Activated T-cell treated with anti-CD3 and anti-CD28 coated beads, Interleukin-2, amount 50 U/mL, for 72 hours (primary cell): ENCODE measurements at places on chromosomes 1 and 21.

GRCh38 chr21:25910809-25911208 lies 176.0 kb downstream of the GABPA start:
- no peak for DNase-seq

DNA sequence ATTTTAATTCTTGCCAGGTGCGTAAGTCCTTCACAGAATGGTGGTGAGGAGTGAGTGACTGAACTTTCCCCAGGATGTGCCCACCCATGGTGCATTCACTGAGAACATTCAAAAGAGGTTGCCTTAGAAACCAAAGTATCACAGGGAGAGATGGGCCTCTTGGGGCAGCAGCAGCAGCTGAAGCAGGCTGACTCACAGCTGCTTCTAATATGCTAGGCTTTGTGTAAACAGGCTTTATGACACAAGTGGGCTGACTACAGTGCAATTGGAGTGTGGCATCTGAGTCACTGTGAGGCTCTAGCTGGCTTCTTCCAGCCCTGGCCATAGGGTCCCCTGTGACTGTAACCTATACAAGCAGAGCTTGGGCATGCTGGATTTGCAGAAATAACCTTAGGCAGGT lies 12.6 kb downstream of the PIGP start:
- peak; percentile 45 for DNase-seq

DNA sequence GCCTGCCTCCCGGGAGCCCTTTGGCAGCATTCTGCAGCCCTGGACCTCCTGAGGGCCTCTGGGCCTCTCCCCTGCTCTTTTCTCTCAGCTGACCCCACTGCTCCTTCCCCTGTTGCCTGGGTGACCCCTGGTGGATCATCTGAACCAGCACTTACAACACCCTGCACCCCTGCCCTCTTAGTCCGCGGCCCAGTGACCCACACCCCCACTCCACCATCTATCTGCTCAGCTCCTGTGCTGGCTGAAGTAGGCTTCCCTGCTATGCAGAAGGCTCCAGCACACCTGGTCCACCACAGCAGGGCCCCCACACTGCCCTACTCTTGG lies 74.0 kb downstream of the DMRTA2 start:
- no peak for DNase-seq

DNA sequence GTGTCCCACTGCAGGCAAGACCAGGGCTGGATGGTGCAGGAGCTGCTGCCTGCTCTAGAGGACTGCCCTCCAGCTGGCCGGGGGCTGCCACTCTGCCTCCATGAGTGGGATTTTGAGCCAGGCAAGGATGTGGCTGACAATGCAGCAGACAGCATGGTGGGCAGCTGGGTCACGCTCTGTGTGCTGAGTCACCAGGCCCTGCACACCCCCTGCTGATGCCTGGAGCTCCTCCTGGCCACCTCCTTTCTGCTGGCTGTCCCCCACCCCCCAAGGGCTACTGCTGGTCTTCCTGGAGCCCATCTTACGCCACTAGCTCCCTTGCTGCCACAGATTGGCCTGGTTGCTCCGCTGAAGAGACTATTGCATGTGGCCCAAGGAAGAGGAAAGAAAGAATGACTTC lies 3.9 kb upstream of the ZSCAN20 start:
- no peak for DNase-seq

DNA sequence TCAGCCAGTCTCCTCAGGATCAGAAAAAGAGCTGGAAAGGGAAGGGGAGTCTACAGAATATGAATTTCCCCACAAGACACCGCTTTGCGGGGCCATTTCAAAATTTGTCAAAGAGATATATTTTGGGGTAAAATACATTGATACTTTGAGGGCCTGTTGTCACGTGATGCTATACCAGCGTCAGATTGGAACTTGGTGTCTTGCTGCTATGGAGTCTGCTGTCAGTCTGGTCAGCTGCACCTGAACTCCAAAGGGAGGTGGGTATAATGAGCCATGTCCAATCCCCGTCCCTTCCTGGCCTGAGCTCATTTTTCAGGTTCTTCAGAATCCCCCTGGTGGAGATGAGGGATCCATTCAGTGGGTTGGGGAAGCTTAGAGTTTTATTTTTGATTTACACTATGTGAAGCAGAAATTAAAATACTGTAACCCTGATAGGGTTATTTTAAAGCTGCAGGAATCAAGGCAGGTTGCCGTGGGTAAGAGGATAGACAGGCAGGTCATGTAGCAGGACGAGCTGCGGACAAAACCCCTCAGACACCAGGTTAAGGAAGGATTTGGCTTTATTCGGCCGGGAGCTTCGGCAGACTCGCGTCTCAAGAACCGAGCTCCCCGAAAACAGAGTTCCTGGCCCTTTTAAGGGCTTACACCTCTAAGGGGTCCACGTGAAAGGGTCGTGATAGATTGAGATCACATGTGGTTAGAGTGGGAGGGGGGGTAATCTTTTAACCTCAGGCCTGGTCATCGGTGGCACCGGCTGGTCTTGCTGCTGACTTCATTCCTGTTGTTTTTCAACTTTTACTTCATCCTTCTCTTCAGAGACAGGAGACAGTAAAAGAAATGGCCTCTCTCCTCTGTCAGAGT lies 2.2 kb upstream of the POFUT2 start:
- no peak for DNase-seq

DNA sequence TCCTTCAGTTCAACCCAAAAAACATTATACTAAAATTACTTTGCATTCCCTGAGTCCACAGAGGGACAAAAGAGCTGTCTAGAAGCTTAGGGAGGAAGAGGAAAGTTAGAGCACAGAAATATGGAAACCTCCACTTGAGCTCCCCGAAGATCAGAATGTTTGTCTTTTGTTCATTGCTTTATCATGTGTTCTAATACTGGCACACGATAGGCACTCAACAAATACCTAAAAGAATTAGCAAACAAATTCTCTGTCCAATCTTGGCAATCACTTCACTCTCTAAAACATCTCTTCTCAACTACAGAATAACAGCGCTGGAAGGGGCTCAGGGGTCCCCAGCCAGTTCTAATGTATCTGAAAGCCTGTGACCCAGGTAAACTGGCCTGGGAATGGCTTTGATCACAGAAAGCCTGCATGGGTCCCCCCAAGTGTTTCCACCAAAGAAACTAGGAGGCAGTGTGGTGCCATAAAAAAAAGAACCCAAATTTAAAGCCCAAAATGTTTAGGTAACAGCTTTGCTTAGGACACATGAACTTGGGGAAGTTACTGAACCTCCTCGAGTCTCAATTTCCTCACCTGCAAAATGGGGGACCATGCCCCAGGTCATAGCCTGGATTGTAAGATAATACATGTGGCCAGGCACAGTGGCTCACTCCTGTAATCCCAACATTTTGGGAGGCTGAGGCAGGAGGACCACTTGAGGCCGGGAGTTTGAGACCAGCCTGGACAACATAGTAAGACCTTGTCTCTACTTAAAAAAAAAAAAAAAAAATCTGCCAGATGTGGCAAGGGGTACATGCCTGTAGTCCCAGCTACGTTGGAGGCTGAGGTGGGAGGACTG lies 45.8 kb downstream of the SSBP3 start:
- no peak for DNase-seq

DNA sequence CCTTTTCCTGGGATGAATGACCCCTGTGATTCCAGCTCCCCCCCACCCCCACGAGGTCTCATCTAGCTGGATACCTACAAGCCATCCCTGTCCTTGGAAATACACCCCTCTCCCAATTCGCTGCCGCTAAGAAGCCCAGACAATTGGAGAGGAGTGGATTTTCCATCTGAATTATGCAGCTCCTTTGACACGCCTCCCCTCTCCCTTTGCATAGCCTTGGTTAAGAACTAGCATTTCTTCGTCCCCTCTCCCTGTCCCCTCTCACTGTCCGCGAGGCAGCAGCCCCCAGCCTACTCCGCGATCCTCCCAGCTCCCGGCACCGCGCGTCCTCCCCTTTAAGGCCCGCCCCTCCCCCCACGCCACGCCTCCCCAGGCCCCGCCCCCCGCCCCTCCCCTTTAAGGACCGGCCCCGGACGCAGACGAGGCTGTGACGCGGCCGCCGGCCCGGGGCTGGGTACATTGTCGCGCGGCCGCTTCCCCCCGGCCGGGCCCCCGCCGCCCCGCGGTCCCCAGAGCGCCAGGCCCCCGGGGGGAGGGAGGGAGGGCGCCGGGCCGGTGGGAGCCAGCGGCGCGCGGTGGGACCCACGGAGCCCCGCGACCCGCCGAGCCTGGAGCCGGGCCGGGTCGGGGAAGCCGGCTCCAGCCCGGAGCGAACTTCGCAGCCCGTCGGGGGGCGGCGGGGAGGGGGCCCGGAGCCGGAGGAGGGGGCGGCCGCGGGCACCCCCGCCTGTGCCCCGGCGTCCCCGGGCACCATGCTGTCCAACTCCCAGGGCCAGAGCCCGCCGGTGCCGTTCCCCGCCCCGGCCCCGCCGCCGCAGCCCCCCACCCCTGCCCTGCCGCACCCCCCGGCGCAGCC lies at the start of gene MAPKAPK2:
Gene MAPKAPK2 (plus strand): TSS at position 428 of the 856 bp plus-strand sequence. CDS start 325 bp downstream, at position 753.
- peak; percentile 79 for DNase-seq

DNA sequence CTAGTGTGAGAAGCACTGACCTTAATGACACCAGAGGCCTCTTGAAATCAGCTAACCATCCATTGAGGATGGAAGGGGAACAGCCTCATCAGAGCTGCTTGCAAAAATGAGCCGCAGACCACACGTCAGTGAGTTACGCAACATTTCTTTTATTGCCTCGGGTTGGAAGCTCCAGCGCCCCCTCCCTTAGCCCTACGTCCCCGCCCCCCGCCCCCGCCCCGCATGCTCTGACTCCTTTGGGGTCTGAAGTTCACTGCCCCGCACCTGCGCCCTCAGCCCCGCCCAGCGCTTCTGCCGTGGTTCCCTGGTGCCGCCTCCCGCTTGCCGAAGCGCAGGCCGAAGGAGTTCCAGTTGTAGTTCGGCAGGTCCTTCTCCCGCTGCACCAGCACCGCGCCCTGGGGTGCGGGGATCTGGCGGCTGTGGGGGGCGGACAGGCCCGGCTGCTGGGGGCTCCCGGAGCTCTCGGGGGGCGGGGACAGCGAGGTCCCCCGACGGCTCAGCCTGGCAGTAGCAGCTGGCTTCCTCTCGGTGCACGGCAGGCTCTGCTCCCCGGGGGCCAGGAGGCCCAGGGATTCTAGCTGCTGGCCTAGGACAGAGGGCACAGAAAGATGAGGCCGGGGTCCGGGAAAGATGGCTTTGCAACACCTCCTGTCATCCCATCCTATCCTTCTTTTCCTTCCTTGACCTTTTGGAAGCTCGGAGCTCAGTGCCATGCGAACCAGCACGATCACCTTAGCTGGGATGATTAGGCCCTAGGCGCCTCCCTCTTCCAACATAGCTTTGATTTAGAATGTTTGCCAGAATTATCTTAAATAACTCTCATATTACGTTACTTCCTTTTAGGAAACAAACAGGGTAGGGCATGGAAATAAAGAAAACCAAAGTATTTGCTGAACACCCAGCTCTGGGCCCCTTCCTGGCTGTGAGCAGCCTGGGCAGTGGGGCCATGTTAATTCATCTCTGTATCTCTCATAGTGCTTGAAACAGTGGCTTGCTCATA lies 5.8 kb downstream of the KISS1 start:
- DNase-seq = peak; percentile 44

DNA sequence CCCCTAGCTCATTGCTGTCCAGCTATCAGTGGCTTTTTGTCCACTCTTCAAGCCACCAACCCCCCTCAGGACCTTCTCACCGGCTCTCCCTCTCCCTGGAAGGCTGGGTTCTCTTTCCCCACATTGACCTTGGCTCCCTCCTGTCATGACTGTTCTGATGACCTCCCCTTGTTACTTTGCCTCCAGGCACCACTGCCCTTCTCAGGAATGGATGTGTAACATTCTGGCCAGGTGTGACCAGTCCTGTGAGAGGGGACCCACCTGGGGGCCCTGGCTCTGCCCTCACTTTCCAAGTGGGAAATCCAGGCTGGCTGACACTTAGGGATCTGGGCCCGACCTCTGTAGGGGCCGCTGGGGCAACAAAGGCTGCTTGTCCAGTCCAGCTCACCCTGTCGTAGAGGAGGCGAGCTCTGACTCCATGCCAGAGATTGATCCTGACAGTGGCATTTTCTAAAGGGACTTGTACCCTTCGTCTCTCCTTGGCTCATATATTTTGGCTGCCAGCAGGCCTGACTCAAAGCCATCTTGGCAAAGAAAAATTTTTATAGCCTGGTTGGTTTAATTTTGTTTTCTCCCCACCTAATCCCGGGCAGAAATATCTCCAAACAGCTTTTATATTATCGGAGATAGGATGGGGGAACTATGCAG lies 37.9 kb upstream of the USP24 start:
- no peak for DNase-seq

GRCh38 chr21:44298301-44298700 lies 1.6 kb upstream of the PFKL start:
- no peak for DNase-seq

GRCh38 chr1:201895913-201896807 lies 7.5 kb downstream of the SHISA4 start:
- DNase-seq = peak; percentile 87

DNA sequence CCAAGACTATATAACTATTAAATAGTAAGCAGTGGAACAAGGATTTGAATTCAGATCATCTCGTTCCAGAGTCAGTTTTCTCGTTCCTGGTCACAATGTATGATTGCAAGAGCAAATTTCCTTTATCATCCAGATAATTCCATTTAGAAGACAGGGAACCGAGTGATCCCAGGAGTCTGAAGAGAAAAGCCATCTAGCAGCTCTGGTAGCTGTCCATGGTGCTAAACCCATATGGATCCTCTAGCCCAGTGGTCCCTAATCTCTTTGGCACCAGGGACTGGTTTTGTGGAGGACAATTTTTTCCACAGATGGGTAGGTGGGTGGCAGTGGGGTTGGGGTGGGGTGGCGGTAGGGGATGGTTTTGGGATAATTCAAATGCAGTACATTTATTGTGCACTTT lies 229.4 kb downstream of the PTPRU start:
- no peak for DNase-seq

GRCh38 chr21:16667395-16667794 lies 845.4 kb upstream of the CXADR start:
- no peak for DNase-seq
